Activated naive CD4-positive, alpha-beta T cell treated with anti-CD3 and anti-CD28 coated beads for 36 hours (primary cell): ENCODE measurements at places on chromosomes 2 and 18.
A peak's percentile ranks its signal among the peaks of the same experiment; 100 is the strongest.

- DNase-seq, result no peak
These were observed 265.3 kb downstream of the ZEB2 start for GRCh38 chr2:144254342-144255235.

DNA sequence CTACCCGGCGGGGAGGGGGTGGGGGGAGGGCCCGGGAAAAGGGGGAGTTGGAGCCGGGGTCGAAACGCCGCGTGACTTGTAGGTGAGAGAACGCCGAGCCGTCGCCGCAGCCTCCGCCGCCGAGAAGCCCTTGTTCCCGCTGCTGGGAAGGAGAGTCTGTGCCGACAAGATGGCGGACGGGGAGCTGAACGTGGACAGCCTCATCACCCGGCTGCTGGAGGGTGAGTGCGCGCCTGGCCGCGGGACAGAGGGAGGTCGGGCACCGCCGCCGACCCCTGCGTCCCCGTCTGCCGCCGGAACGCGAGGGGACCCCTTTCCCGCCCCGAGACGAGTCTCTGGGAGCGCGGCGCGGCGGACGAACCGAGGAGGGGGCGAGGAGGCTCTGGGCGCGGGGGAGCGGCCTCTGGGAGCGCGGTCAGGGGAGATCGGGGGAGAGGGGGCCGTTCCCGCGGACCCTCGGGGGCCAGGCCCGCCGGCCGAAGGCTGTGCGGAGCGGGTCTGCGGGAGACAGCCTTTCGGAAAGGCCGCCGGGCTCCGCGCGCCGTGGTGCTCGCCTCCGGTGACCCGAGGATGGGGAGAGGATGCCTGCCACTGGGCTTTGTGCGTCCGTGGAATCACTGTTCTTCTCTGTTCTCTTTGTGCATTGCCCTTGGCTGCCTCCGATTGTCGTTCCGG, 463 bp downstream of the PPP1CB start:
- peak; percentile 35 for DNase-seq

DNA sequence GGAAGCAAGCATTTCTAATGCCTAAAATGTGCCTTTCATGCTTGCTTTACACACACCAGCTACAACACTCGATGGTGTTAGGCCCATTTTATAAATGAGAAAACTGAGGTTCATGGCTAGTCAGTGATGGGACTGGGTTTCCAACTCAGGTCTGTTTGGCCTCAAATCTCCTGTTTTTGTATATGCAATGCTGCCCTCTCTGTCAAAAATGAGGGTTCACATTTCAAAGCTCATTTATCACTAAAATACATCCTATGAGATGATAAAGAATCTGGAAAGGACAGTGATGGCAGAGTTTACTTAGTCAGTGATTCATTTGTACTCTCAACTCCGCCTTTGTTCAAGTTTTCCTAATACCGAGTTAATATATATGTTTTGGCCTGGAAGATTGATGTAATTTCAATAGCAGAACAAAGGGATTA, 92.3 kb downstream of the KCTD1 start:
- DNase-seq, result no peak

DNA sequence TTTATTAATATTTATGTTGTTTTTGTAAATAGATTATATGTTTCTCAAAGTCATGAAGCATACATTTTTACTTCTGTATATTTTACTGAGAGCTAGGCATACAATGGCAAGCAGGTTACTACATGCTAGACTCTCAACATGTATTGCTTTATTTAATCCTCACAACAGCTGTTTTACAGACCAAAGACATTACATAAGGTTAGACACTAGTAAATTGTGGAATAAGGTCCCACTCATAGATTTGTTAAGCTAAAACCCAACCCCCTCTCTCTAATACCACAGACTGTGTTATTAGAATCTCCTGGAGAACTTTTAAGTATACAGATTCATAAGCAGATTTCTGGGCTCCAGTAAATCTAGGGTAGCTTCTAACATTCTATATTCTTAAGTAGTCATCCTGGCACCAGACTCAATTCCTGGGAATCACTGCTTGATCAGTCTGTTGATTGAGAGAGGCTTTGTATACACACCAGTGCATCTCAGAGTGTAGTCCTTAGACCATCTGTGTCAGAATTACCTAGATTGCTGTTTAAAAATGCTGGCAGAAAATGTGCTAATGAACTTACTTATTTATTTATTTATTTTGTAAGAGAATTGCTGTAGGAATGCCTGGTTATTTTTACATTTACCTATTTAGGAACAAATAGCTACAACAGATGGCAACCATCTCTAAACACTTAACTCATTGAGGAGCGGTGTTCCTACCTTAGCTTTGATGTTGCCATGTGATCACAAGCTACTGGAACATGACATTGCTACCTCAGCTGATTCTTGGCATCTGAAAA, 153.5 kb upstream of the CAVIN2 start:
- no peak for DNase-seq

GRCh38 chr2:70536517-70537055, 17.0 kb downstream of the TGFA start:
- DNase-seq, result no peak

DNA sequence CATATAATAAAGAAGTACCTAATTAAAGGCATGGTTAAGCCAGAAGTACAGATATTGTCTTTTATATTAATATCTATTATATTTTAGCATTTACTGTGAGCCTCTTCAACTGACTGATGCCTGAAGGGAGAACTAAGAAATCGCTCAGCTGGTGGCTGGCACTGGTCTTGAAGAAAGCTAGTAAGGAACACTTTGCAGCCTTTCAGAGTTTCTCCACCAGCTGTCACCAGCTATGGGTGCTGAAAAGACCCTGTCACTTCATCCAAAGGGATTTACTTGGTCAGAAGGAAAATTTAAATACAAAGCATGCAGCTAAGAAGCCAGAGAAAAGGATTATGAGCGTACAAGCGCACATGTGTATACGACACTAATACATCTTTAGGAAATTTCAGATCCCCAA, 525.9 kb downstream of the TMEM182 start:
- DNase-seq, result no peak

DNA sequence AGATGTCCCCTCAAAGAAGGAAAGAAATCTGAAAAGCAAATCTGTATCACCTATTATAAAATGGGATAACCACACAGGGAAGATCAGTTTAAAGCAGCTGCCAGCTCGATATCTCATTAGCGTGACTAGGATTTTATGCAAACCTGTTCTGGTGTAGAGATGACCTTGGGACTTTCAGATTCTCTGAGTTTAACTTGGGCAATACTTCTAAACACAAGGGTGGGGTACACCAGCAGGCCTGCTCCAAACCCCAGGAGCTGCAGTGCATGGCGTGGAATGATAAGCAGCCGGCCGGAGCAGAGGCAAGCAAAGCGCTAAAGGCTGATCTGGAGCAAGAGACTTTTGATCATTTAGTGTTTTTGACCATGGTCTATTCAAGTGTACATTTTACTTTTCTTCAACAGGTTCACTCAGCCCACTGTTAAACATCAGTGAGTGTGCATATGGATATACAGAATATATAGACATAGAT, 4.7 kb downstream of the SERTAD2 start:
- no peak for DNase-seq

GRCh38 chr18:75531851-75532459, 104.5 kb upstream of the SMIM21 start:
- no peak for DNase-seq

GRCh38 chr2:240363746-240364581, 71.5 kb upstream of the GPC1 start:
- DNase-seq, result no peak

DNA sequence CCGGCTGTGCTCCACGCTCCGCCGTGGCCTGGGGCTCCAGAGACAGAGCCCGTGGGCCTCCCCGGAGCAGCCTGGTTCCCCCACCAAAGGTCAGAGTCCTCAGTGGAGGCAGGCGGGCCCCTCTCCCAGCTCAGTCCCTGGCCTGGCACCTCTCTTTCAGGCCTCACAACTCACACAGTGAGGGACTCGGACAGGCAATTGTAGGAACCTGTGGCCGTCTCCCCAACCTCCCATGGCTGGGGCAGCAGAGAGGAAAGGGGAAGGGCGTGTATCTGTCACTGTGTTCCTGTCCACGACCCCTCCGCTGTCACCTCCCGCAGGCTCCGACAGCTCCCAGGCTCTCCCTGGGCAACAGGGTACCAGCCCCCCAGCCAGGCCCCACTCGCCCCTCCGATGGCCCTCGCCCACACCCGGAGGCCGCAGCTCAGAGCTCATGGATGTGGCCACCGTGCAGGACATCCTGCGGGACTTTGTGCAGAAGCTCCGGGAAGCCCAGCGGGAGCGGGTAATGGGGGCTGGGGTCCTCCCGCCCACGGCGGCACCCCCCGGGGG, 32.4 kb upstream of the SNED1 start:
- no peak for DNase-seq

GRCh38 chr18:7830468-7830867, 263.4 kb downstream of the PTPRM start:
- DNase-seq, result no peak

- no peak for DNase-seq
These were observed 81.6 kb upstream of the SALL3 start for GRCh38 chr18:78898066-78898465.

DNA sequence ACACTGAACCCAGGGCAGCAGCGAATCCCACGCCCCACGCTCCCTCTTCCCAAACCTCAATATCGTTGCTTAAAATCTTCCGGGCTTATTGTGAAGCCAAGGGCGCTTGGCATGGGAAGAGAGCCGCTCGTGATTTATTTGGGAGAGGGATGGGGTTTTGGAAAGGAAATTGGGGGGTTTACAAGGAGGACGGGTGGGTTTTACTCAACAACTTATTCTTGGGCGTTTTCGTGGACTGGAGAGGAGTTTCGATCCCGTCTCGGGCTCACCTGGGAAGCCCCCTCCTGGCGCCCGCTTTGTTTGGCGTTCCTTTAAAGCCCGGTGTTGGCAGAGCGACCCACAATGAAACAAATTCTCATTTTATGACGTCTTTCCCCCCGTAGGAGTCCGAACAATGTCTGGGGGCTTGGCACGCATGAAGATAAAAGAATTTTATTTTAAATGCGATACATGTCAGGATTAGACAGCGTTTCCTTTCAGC, 135.3 kb downstream of the INSIG2 start:
- no peak for DNase-seq

GRCh38 chr2:39059366-39059952, 61.4 kb downstream of the SOS1 start:
- no peak for DNase-seq

- DNase-seq, result no peak
These were observed 634.2 kb upstream of the SETBP1 start for GRCh38 chr18:44046376-44046975.

DNA sequence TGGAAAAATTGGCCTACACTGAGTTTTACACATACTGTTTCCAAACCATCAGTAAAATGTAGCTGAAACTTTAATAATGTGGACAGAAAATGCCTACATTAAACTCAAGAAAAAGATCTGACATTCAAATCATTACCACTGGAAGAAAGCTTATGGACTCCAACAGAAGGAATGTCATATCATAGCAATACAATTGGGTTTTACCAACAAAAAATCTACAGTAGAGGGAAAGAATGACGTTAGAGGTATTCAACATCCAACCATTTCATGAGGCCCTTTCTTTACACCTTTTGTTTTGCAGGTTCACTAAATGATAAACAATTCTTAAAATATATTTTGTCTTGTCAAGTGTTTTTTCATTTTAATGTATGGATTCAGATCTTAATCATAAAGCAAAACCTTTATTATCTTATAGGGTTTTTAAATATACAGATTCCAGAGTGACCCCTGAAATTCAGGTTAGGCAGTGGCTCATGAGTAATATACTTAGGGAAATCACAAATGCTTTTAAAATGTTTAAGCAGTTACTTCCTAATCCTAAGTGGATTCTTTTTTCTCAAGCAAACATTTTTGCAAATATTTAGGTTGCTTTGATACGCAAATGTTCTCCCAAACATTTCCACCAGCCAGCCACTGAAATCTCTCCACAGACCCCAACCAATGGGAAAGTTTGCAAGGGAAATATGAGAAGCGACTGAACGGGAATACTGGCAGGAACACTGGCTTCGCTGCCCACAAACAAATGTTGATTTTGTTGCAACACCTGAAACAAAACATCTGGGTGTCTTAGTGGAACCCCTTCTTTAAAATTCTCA, 168.7 kb downstream of the TCF4 start:
- no peak for DNase-seq

GRCh38 chr18:32714571-32715148, 58.2 kb downstream of the KLHL14 start:
- peak; percentile 44 for DNase-seq

GRCh38 chr2:239382384-239382880, 18.4 kb downstream of the HDAC4 start:
- no peak for DNase-seq

DNA sequence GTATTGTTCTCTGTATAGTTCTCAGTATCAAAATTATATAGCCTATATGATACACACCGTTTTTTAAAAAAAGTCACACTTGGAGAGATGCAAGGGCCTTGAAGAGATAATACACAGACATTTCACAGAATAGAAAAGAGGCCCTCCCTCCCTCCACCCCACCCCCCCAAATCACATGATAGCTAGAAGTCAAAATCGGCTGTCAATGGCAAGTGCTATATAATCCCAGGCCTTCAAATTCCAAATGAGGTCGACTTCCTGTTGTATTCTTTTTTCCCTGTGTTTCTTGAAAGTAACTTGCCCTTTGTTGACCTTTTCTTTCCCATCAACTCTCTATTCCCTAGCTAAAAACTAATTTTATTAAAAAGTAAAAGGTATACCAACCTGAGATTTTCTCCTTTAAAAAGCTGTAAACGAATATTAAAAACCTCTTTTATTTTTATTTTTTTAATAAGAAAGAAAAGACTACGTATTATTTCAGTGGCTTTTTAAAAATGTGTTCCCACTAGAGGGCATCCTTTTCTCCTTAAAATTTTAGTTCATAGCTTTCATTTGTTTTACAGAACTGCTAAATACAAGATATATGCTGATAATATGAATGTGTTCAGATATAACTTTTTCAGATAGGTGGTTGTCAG, 46.6 kb downstream of the KCMF1 start:
- DNase-seq, result no peak

GRCh38 chr2:238501311-238501710, 74.6 kb downstream of the ASB1 start:
- DNase-seq, result no peak

DNA sequence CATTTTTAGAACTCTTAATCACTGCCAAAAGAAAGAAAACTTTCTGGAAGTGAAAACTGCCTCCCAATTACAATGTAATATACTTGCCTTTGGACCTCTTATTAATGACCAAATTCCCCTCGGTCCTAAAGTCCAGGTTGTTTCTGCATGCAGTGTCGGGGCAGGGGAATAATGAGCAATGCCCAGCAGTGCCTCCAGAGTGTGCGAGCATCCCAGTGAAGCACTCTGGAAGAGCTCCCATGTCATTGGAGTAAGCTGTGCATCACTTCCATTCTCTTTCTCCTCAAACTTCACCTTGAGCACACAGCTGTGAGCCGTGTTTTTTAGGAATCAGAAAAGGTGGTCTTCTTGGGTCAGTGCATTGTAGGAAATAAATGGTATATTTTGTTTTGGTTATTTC, 107.1 kb downstream of the SH3RF3 start:
- no peak for DNase-seq

GRCh38 chr2:65640793-65641103, 208.3 kb upstream of the SPRED2 start:
- no peak for DNase-seq

GRCh38 chr2:185785851-185786473, 47.4 kb downstream of the FSIP2 start:
- DNase-seq, result no peak
